ENCODE measurements at places on chromosomes 7 and 10.

DNA sequence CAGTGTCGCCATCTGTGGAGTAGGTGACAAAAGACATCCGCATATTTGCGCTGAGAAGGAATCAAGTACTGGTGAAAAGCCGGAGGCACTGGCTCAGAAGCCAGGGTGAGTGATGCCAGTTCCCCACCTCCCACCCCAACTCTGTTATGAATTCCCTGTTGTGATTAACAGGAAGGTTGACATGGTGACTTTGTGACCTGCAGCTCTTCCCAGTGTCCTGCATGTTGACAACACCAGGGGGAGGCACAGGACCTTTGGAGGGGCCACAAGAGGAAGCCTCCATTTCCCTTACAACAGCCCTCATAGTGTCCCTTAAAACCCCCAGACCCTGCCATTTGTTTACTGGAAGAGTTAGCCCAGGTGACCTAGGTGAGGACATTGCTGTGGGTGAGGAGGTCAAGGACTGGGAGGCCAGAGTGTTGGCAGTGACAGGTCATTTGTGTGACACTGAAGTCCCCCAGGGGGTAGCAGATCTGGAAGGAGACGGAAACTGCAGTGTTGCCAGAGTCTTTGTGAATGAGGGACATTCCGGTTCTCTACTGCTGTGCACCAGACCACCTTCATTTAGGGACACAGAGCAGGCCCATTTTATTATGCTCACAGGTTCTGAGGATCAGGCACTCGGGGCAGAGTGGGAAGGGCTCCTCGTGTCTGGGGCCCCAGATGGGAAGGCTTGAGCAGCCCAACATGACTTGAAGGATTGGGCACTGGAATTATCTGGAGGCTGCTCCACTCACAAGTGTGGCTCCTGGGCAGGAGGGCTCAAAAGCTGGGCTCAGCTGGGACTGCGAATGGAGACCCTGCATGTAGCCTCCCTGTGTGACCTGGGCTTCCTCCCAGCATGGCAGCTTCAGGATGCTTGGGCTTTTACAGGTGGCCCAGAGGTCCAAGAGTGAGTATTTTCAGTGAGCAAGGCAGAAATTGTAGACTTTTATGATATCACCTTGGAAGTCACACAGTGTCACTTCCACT is 13.0 kb upstream of the ANTXRL start:
- peak; percentile 86 for DNase-seq

- no peak for DNase-seq
Measured at GRCh38 chr10:121566755-121567154, 31.5 kb downstream of the FGFR2 start.

- DNase-seq = peak; percentile 42
Measured at GRCh38 chr7:22094413-22095342, 149.0 kb upstream of the CDCA7L start.

DNA sequence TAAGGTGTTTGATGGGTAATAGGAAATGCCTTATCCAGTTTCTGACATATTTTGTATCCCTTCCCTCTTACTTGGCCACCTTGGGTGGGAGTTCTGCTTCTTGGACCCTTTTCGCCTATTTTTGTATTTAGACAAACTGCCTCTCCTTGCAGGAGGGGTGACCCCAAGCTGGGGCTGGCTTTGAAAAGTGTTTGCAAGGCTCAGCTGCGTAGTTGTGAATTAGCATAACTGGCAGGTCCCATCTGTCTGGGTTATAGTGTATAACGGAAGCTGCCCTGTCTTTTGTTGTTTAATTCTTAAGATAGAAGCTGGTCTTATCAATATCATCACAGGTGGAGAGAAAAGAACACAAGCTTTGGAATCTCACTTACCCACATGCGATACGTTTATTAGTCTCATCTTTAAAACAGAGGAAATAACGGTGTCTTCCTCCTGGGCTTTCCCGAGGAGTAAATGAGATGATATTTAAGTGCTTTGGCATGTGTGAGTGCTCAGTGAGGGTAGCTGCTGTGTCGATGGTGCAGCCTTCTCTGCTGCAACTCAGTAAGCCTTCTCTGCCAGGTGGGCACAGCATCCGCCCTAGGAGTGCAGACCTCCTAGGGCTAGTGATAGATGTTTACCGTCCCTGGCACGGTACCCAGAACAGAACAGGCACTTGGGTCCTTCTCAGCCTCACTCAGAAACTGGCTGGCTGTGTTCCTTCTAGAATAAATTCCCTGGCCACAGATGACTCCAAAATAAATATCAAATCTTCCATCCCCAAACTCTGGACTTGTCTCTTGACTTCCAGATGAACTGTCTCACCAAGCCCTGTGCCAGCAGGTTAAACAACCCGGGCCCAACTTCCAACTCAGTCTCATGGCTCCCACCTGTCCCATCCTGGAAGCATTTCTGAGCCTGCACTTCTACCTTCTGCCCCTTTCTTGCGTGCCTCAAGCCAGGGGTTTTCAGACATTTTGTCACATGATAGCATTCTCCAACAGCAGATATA is 227.3 kb downstream of the GFRA1 start:
- no peak for DNase-seq

DNA sequence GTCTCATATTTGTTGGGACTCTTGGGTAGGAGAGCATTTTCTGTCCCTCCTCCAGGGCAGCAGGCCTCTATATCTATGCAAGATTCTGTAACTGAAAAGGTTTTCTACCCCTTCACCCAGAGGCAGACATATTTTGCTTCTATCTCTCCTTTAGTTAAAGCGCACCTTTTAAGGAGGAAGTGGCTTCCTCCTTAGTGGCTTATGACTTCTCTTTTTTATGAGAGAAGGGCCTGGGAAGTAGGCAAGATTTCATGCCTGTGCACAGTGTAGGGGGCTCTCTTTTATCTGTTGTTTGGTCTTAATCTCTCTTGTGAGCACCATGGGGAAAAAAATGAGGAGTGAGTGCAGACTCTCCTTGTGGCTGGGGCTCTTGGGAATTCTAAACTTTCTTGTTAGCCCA is 122.1 kb downstream of the LRMDA start:
- DNase-seq = no peak

GRCh38 chr10:5533098-5533731 is 8.5 kb downstream of the CALML3 start:
- DNase-seq = no peak

DNA sequence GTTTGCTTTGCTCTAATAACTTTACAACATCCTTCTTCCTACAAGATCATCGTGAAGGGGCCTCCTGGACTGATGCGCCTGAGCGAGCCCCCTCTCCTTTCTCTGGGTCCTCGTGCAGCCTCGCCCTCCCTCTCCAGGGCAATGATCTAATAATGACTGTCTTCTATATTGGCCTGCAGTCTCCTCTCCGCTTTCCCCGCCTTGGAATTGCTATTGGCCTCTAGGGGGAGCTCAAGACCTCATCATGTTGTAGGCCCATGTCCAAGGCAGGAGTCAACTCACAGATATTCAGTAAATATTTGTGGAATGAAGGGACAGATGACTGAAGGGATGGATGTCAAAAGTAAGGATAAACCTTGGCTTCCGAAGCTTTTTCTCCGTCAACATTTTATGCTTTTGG is 1180.3 kb downstream of the TYW1 start:
- peak; percentile 93 for DNase-seq

GRCh38 chr10:43444323-43444722 is 7.4 kb downstream of the ZNF487 start:
- no peak for DNase-seq

DNA sequence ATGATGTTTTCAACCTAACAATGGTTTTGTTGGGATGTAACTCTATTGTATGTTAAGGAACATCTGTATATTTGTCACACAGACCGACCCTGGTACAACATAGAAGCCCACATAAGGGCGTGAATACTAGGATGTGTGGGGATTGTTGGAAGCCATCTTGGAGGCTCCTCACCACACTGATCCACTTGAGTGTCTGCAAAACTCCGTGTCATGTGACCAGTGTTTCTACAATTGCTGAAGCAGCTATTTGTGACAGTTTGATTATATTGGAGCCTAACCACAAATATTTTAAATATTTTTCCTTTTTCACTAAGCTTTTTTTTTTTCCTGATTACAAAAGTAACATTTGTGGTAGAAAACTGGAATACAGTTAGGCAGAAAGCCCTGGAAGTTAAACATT is 27.9 kb downstream of the RALA start:
- no peak for DNase-seq

DNA sequence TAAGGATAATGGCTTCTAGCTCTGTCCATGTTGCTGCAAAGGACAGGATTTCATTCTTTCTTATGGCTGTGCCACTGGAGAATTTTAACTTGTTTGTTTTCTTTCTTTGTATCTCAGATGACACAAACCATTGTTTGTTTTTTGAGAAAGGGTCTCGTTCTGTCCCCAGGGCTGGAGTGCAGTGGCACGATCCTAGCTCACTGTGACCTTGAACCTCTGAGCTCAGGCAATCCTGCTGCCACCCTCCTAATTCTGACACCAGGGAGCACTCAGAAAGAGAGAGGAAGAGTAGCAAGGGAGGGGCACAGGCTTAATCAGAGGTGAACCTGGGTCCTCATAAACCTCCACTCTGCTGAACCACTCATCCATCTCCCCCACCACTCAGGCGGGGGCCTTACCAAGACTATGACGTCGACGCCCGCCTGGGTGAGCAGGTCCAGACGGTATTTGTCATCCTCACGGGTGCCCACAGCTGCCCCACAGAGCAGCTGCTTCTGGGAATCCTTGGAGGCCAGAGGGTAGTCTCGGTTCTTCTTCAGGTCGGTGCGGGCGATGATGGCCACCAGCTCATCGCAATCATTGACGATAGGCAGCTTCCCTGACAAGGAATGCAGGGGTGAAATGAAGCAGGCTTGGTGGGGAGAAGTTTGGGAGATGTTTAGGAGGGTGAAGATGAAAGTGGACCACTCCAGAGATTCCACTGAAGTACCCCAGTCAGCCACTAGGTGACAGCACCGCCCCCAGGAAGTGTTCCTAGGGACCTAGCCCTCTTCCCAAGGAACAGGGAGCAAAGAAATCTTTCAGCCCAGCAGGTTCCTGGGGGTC is 11.6 kb downstream of the IMPDH1 start:
- DNase-seq = peak; percentile 63

DNA sequence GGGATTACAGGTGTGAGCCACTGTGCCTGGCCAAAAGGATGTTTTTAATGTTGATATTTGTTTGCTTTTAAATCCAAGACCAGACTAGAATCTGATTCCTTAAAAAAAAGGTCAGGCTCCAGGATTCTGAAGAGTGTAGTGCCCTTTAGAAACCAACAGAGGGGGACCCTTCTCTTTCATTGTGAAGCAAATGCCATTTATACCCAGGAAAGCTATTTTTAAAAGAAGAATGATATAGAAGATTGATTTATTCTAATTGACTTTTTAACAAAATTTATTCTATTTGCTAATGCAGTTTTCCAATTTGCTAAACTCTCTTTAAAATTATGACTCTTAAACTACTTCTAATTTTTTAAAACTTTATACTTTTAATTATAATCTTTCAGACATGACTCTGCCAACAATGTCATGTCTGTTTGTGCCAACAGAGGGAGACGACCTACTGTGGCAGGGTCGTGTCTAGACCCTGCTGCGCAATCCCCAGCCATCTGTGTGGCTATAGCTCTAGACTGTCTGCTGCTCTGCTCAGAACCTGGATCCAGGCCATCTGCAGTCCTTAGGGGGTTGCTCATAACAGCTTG is 201.0 kb upstream of the IMMP2L start:
- peak; percentile 71 for DNase-seq
